ENCODE measurements at places on chromosomes 3 and 15.
A peak's percentile ranks its signal among the peaks of the same experiment; 100 is the strongest.

GRCh38 chr3:8206971-8207617 lies 294.5 kb upstream of the LMCD1 start:
- no peak for DNase-seq

DNA sequence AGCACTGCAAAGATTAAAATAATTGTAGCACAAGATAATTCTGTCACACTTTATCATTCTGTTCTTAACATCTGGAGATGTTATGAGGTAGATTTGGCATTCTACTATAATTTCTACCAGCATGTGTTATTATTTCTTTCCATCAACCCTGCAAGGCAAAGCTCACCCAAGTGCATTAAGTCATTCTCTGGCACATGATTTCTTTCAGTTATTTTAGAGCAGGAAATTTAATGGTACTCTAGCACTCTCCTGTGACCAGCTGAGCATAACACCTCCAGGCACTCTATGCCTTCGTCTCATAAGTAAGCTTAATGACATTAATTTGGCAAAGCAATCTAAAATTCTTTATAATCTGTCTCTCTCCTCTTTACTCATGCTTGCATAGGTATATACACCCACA lies 300.2 kb upstream of the GPR149 start:
- no peak for DNase-seq

GRCh38 chr3:149401926-149402310 lies 24.5 kb upstream of the TM4SF1 start:
- no peak for DNase-seq

DNA sequence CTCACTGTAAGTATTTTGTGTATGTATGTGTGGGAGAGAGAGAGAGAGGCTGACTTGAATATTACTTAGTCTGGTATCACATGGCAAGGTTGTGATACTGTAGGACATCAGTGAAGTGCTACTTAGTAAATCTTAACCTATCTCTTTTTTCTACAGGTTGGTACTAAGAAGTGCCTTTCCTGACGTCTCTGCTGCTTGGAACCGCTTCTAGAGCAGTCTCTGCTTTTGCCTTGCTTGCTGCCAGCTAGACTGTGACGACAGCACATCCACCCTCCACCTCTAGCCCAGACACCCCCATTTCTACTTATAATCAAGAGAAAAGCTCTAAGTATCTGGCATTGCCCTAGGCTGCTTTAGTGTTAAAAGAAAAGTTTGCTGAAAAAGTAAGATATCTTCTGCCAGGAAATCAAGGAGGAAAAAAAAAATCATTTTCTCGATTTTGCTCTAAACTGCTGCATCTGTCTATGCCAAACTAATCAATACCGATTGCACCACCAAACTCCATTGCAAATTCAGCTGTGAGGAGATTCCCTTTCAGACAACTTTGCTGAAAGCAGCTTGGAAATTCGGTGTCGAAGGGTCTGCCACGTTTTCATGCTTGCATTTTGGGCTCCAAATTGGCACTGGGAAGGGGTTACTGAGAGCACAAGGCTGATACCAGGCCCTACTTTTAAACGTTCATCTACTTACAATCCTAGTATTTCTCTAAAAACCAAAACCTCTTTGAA lies 30.7 kb downstream of the MBNL1 start:
- no peak for DNase-seq

GRCh38 chr15:43516185-43516584 lies 1.2 kb upstream of the MAP1A start:
- DNase-seq, result peak; percentile 62

DNA sequence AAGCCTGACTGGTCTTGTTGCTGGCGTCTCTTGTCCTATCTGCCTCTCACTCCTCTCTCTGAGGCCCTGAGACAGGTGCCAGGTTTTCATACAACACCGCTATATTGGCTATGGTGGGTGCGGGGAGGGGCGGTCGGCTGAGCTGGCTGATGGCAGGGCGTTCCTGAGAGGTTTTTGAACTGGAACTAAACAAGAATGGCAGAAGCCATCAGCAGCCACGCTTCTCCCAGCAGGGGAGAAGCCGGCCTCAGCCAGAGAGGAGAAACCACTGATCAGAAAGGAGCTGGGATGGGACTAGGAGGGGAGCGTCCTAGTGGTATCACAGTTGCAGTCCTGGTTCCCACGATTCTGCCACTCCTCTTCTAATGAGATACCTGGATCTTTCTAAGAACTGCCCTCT lies 89.9 kb upstream of the PRR23E start:
- no peak for DNase-seq

DNA sequence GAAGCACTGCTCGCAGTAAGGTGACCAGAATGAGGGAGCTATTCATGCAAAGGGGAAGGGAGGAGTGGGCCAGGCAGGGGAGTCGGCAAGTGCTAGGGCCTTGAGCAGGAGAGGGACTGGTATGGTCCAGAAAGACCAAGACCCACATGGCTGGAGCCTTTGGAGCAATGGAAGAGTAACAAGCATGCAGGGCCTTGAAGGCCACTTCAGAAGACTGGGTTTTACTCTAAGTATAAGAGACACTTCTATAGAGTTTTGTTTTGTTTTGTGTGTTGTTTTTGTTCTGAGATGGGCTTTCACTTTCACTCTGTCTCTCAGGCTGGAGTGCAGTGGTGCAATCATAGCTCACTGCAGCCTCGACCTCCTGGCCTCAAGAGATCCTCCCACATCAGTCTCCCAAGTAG lies 42.0 kb downstream of the BFSP2 start:
- no peak for DNase-seq

GRCh38 chr15:90603893-90604292 lies 74.2 kb downstream of the CRTC3 start:
- DNase-seq, result peak; percentile 57

DNA sequence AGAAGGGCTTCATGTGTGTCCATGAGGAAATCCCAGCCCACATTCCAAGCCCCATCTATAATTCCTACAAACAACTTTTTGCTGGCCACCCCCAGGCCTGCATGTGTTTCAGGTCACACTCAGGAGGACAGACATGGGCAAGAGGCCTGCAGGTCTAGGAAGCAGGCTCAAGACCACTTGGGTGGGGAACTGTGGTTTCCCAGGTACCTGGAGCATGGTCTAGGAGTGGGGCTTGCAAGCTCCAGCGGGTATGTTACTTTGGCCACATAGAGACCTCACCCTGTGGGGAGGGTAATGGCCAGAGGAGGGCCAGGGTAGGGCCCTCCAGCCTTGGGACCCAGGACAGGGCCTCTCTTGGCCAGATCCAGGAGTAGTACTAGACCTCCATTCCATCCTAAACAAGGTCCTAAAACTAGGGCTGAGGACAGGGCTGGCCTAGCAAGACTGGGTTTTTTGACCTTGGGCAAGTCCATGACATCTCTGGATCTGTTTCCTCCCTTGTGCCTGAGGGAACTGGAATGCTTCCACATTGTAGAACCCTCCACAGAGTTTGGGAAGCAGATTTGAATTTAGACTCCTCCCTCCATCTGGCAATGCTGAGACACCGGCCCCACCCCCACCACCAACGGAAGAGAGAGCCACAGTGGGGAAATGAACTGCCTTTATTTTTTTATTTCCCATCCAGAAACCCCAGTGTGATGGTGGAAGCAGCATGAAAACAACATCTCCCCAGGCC lies 22.3 kb downstream of the EAF1 start:
- no peak for DNase-seq
